ENCODE measurements at places on chromosomes 4 and X.

DNA sequence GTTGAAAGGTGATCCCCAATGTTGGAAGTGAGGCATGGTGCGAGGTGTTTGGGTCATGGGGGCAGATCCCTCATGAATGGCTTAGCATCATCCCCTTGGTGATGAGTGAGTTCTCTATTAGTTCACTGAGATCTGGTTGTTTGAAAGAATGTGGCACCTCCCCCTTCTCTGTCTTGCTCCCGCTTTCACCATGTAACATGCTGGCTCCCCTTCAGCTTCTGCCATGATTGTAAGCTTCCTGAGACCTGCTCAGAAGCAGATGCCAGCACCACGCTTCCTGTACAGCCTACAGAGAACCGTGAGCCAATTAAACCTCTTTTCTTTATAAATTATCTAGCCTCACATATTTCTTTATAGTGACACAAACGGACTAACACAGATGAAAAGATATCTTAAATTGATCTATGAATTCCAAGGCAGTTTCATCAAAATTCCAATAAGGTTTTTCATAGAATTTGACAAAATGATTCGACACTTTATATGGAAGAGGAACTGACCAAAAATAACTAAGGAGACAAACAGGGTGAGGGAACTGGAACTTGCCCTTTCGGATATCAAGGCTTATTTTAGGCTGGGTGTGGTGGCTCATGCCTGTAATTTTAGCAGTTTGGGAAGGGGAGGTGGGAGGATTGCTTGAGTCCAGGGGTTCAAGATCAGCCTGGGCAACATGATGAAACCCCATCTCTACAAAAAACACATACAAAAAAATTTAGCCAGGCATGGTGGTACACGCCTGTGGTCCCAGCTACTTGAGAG, 56.9 kb upstream of the OGT start:
- no peak for DNase-seq

GRCh38 chr4:185811509-185812364, at the start of gene SORBS2:
Gene SORBS2, minus strand, starts transcription at chr4:185812194. Its CDS starts 121,623 bp downstream, at chr4:185690571.
- DNase-seq = no peak

GRCh38 chr4:87949961-87950360, 25.6 kb upstream of the SPP1 start:
- no peak for DNase-seq

DNA sequence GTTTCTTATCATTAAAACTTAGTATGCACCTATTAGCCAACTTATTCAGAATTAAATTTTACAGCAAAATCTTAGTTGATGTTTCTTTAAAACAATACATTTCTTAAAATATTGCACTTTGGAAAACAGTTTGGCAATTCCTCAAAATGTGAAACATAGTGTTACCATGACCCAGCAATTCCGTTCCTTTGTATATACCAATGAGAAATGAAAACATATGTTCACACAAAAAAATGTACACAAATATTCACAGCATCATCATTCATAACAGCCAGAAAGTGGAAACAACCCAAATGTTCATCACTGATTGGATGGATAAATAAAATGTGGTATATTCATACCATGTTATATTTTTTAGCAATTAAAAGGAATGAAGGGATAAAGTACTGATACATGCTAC, 50.2 kb downstream of the WDR44 start:
- no peak for DNase-seq

- no peak for DNase-seq
These were observed 28.7 kb upstream of the MAP3K15 start for GRCh38 chrX:19543951-19544381.

GRCh38 chrX:153723351-153724251, 586 bp downstream of the BCAP31 start:
- DNase-seq = no peak

DNA sequence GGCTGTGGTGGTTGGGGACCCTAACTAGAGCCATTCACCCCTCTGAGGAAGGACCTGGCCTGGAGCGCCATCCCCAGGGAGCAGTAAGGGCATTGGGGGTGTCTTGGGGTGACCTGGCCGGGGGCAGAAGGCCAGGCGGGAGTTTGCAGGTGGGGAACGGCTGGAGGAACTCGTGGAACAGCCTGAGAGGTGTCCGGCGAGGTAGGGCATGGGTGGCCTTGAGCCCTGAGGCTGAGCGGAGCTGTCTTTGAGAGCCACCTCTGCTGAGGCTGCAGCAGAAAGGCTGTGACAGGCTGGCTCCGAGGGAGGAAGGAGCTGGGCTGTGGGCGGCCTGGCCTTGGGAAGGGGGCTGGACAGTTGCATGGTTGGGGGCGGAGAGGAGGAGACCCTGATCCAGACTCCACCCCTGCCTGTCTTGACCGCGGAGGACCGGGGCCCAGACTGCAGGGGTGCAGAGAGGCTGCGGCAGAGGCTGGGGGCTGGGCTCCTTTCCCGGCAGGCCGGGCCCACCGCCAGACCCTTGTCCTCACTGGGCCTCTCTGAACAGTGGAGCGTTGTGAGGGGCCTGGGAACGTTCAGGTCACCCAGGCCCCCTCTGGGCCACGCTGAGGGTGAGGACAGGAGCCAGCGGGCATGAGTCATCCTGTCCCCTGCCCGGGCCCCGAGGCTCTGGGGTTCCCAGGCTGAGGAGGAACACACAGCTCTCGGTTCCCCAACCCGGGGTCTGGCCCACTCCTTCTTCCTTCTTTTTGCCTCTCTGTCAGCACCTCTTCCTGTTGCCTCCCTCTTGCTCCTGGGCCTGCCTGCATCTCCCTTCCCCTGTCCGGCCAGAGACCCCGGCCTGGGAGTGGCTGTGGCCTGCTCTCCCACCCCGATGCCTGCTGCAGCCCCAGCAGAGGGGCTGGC, 8.1 kb downstream of the SH3BP2 start:
- peak; percentile 70 for DNase-seq
